Cardiac muscle cell (in vitro differentiated cells and primary cell): ENCODE measurements at places on chromosomes 13 and 19.

- peaks cover 4% of the 10 kb centered on the region for H3K36me3 ChIP-seq
- H3K27ac ChIP-seq: no peak overlapping the region
- H3K4me3 ChIP-seq: no peak overlapping the region
These were observed 4.7 kb downstream of the IFT88 start for GRCh38 chr13:20571676-20572075.

- peaks cover 26% of the 10 kb centered on the region for H3K4me1 ChIP-seq
- no peak overlapping the region for H3K4me3 ChIP-seq
- no peaks in the 10 kb centered on the region for H3K36me3 ChIP-seq
These were observed 20.0 kb downstream of the ELL start for GRCh38 chr19:18501832-18502231.

GRCh38 chr13:41327994-41328790 lies 17.1 kb downstream of the NAA16 start:
- no peaks in the 10 kb centered on the region for H3K27me3 ChIP-seq
- no peak overlapping the region for H3K4me3 ChIP-seq
- peaks cover 15% of the 10 kb centered on the region for H3K36me3 ChIP-seq

DNA sequence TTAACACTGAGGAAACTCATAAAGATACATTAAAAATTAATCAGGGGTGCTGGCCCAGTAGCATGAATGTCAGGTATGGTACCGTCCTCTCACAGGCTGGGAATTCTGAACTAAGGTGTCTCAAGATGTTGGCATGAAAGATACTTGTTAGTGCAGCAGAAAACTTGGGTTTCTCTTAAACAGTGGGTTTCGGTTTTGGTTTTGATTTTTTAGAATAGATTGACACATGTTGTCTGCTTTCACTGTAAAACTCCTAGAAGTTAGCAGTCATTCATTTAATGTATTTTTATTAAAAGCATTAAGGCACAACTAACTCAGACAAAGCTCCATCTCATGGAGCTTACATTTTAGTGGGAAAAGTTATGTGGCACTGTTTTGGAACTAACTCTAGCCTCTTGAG lies 3.5 kb upstream of the OBI1 start:
- peaks cover 6% of the 10 kb centered on the region for H3K4me1 ChIP-seq
- no peak overlapping the region for H3K27ac ChIP-seq
- H3K27me3 ChIP-seq: no peaks in the 10 kb centered on the region
- no peaks in the 10 kb centered on the region for H3K36me3 ChIP-seq
- no peak for DNase-seq
- H3K4me3 ChIP-seq: no peak overlapping the region

GRCh38 chr19:29850482-29850881 lies 38.7 kb downstream of the CCNE1 start:
- H3K27me3 ChIP-seq: no peaks in the 10 kb centered on the region
- no peaks in the 10 kb centered on the region for H3K4me1 ChIP-seq
- H3K36me3 ChIP-seq: no peaks in the 10 kb centered on the region
- DNase-seq: no peak

DNA sequence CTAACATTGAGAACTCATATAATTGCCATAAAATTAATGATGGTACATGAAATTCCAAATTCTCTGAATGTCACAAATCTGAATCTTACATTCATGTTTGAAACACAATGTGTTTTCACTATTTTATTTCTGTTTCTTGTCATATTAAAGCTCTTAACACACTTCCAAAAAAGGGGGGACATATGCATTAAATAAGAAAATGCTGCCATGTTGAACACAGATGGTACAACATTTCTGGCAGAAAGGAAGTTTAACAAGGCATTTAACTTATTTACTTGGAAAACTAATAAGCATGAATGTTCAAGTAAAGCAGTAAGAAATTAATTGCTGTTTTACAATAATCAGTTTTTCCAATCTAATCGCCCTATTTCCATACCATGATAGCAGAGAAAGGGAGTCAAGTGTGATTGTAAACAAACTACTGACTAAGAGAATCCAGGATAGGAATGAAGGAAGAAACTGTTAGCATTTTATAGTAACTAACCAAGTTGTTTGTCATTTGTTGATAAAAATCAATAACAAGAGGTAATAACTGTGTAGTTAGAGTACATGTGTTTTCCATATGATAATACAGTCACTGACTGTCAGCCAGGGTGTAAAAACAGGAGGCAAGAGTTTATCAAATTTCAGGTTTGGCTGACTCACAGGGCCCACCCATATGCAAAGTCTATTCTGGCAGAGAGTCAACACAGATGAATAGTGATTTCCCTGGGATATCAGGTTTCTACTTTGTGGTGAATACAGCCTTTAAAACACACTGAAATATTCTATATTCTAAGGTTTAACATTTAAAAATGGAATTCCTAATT lies 5.7 kb upstream of the FOXO1 start:
- no peak overlapping the region for H3K4me3 ChIP-seq
- no peaks in the 10 kb centered on the region for H3K27me3 ChIP-seq
- DNase-seq: peak; percentile 54
- no peak overlapping the region for H3K27ac ChIP-seq
- H3K4me1 ChIP-seq: no peaks in the 10 kb centered on the region

- no peak overlapping the region for H3K4me3 ChIP-seq
- no peaks in the 10 kb centered on the region for H3K27me3 ChIP-seq
- H3K4me1 ChIP-seq: no peaks in the 10 kb centered on the region
- DNase-seq: no peak
- no peak overlapping the region for H3K27ac ChIP-seq
- no peaks in the 10 kb centered on the region for H3K36me3 ChIP-seq
These were observed 239.7 kb upstream of the ZNF507 start for GRCh38 chr19:32105527-32106310.

- peaks cover 7% of the 10 kb centered on the region for H3K36me3 ChIP-seq
- no peaks in the 10 kb centered on the region for H3K27me3 ChIP-seq
- no peak for DNase-seq
- no peak overlapping the region for H3K4me3 ChIP-seq
- H3K4me1 ChIP-seq: no peaks in the 10 kb centered on the region
These were observed 35.0 kb downstream of the NAA16 start for GRCh38 chr13:41345914-41346589.

- no peak for DNase-seq
- H3K4me1 ChIP-seq: no peaks in the 10 kb centered on the region
- no peak overlapping the region for H3K27ac ChIP-seq
- H3K36me3 ChIP-seq: no peaks in the 10 kb centered on the region
These were observed 19.3 kb downstream of the PALM start for GRCh38 chr19:728011-728410.

DNA sequence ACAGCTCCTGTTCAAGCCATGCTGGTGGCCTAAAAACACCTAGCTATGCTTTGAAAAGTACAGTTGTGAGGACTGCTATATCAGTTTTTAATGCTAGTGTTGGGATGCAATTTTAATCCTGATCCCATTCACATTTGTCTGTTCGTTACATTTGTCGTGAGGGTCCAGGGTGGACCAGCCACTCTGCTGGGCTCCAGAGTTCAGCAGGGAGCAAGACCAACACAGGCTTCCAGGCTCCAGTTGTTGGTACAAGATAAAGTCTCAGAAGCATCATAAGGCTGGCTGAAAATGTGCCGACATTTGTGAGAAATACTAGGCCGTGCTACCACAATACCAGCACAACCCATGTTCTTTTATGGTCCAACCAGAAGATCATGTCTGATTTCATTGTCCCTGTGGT lies 210.6 kb downstream of the SLC7A1 start:
- no peaks in the 10 kb centered on the region for H3K36me3 ChIP-seq
- no peak for DNase-seq
- no peaks in the 10 kb centered on the region for H3K27me3 ChIP-seq
- H3K27ac ChIP-seq: peak overlapping the region; percentile 90
- peaks cover 49% of the 10 kb centered on the region for H3K4me1 ChIP-seq
- H3K4me3 ChIP-seq: no peak overlapping the region

GRCh38 chr19:17522988-17523872 lies 11.8 kb downstream of the PGLS start:
- no peak overlapping the region for H3K27ac ChIP-seq
- DNase-seq: no peak
- H3K36me3 ChIP-seq: no peaks in the 10 kb centered on the region
- no peaks in the 10 kb centered on the region for H3K27me3 ChIP-seq
- H3K4me3 ChIP-seq: no peak overlapping the region

DNA sequence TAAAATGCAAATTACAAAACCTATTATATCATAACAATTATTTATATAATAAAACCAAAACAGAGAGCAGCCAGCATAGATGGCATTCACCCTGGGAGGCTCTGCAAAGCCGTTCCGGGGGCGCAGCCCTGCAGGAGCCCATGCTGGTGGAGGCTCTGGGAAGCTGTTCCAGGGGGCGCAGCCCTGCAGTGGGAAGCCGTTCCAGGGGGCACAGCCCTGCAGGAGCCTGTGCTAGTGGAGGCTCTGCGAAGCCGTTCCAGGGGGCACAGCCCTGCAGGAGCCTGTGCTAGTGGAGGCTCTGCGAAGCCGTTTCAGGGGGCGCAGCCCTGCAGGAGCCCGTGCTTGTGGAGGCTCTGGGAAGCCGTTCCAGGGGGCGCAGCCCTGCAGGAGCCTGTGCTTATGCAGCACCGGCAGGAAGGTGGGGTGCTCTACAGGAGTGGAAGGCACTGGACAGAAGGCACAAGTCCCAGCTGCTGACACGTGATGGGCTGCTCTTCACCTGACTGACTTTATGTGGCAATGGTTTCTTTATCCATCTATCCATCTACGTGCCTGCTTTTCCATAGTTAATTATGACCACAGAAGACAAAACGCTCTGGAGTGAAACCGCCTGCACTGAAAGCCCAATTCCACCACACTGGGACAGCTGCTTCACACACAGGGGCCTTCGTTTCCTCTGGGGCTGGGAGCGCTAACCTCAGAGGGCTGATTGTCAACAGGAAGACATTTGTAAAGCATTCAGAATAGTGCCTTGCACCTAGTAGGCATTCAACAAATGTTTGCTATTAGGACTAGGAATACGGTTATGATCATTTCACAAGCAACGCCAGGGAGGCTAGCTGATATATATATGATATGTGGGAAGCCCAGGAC lies 23.7 kb downstream of the PCID2 start:
- H3K4me1 ChIP-seq: peaks cover 11% of the 10 kb centered on the region
- no peak for DNase-seq
- no peak overlapping the region for H3K4me3 ChIP-seq

DNA sequence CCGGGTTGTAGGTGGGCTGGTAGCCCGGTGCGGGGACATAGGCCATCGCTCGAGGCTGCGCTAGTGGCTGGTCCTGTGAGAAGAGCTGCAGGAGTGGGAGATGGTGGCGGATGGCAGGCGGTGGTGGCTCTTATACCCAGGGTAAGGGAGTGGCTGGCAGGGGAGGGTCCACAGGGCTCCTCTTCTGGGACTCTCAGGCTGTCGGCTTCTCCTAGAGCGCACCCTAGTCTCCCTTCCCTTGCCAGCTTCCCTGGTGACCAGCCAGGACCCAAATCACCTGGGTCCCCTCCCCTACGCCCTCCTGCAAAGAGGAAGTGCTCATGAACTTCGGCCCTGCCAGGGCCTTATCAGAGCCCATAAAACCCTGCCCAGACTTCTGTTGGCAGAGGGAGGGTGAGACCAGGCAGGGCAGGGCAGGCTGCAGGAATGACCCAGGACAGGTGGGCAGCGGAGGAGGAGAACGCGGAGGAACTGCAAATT lies at the start of gene LGALS4:
LGALS4 (minus strand) TSS at position 105 of the 480 bp plus-strand sequence; CDS start at position 46, 59 bp downstream.
- no peaks in the 10 kb centered on the region for H3K27me3 ChIP-seq
- no peak within 1 kb of the TSS for H3K4me3 ChIP-seq
- no peak within 1 kb of the TSS for H3K27ac ChIP-seq
- peaks cover 4% of the 10 kb centered on the region for H3K4me1 ChIP-seq
- peaks cover 12% of the 10 kb centered on the region for H3K36me3 ChIP-seq

DNA sequence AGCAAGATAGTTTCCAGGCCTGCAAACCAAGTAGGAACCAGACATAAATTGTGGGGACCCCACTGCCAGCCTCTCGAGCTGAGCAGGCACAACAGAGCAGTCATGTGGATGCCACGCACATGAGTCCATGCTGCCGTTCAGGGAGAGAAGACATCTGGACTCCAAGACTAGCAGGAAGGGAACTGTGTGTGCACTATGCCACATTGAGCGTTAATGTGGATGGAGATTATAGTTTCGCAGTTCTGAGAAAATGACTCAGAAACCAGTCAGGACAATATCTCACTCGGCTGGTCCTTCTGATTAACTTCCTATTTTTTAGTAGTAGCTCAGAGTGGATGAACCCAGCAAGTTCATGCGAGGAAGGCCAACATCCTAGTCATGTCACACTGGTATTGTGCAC lies 124.9 kb downstream of the CRYL1 start:
- H3K4me1 ChIP-seq: peaks cover 6% of the 10 kb centered on the region
- no peaks in the 10 kb centered on the region for H3K36me3 ChIP-seq
- H3K27ac ChIP-seq: no peak overlapping the region
- H3K27me3 ChIP-seq: no peaks in the 10 kb centered on the region
- no peak for DNase-seq

DNA sequence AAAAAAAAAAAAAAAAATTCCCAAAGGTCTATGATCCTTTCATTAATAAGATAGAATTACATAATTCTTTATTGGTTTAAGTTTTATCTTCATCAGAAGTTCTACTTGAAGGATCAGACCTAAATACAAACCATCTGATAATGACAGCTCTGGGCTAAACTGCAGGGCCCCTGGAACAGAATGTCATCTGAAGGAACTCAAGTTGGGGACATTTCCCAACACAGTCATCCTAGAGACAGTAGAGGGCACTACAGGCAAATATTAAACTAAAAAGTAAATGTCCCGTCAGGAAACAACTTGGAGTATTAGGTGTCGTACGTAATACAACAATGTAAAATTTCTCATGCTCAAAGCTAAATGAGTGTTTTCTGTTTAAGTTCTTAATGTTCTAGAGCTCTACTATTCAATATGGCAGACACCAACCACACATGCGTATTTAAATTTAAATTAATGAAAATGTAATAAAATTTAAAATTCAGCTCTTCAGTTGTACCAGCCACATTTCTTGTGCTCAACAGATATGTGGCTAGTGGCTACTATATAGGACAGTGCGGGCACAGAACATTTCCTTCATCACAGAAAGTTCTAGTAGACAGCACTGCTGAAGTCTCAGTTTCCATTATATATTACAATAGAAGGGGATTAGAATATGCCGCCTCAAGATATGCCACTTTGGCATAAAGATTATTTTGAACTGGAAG lies 21.8 kb upstream of the NAXD start:
- no peaks in the 10 kb centered on the region for H3K4me1 ChIP-seq
- no peaks in the 10 kb centered on the region for H3K27me3 ChIP-seq
- H3K4me3 ChIP-seq: no peak overlapping the region

DNA sequence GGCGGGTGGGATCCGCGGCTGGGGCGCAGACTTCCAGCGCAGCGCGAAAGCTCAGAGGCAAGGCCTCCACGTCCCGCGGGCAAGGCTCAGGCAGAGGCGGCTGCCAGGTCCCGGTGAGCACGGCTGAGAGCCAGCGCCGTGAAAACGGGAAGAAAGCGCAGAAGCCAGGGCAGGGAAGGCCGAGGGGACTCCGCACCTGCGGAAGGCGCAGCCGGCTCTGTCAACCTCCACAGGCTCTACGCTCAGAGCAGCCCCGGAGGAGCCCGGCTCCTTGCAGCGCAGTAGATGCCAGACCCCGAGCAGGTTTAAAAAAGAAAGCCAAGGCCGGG lies 131.0 kb downstream of the RNF17 start:
- no peaks in the 10 kb centered on the region for H3K4me1 ChIP-seq
- H3K4me3 ChIP-seq: no peak overlapping the region
- DNase-seq: no peak
- peaks cover 10% of the 10 kb centered on the region for H3K36me3 ChIP-seq

- no peak overlapping the region for H3K27ac ChIP-seq
- DNase-seq: no peak
- no peak overlapping the region for H3K4me3 ChIP-seq
- no peaks in the 10 kb centered on the region for H3K4me1 ChIP-seq
- H3K27me3 ChIP-seq: no peaks in the 10 kb centered on the region
These were observed 180.1 kb downstream of the POSTN start for GRCh38 chr13:37418490-37418889.
